ENCODE measurements at places on chromosomes 7 and 10. TPM values are rescaled to one million over a fixed set of nuclear protein-coding genes. Genes with fewer than 3 reads are reported as not detected.

GRCh38 chr10:4301291-4302045, 516.5 kb upstream of the KLF6 start:
- ATAC-seq, result no peak

DNA sequence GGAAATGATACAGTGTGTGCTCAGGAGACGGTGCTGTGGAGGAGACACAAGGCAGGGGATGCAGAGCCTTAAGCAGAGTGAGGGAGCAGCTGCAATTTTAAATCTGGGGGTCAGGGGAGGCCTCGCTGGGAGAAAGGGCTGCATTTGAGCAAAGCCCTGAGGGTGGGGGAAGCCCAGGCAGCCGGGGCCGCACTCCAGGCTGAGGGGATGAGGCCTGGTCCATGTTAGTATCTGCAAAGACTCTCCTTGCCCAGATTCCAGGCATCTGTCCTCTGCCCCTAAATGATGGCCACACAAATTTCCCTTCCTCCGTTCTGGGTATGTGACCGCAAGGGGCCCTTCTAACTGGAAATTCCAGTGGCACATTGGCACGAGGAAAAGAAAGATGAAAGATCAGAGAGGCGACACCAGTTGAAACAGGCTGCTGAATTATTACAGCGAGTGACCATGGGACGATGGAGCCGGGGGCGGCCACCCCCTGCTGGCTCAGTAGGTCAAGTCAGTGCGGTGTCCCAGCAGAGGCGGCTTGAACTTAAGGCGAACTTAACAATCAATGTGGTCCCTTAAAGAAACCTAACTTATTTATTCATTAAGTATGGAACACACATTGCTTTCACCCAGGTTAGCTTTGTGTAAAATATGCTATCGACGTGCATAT, 62.3 kb upstream of the KAT6B start:
- no peak for ATAC-seq

- no peak for ATAC-seq
Measured at GRCh38 chr10:125095228-125095627, 65.1 kb downstream of the CTBP2 start.

DNA sequence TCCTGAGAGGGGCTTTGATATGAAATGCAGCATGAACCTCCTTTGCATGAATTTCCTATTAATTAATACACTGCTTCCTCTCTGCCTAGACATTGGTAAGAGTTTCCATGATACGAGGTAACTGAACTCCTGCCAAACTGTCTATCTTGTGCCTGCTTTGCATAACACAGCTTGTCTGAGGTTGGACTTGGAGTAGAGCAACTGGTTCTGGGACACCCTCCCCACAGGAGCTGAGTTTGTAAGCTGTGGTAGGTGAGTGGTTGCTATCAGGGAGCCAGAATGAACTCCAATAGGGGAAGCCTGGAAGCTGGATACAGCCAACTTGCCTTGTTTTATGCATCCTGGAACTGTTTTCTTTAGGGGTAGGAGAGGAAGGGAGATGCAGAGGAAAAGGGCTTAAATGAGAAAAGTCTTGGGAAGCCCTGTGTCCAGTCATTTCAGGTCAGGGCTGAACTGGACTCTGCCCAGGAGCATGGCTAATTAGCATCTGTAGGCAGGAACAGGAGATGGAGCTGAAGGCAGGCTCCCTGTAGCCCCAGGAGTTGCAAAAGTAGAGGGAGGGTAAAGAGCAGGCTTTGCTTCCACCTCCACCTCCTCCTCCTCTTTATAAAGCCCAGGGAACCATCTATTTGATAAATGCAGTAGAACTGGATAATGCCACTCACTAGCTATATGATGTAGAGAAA, 73.2 kb upstream of the GPR158 start:
- ATAC-seq, result peak; percentile 64

The RTKN2 gene
- 0.87 TPM for total RNA-seq

The EGFR gene
- total RNA-seq, result 2.4 TPM

GRCh38 chr10:62268027-62268398, 631 bp downstream of the RTKN2 start:
- ATAC-seq, result no peak

DNA sequence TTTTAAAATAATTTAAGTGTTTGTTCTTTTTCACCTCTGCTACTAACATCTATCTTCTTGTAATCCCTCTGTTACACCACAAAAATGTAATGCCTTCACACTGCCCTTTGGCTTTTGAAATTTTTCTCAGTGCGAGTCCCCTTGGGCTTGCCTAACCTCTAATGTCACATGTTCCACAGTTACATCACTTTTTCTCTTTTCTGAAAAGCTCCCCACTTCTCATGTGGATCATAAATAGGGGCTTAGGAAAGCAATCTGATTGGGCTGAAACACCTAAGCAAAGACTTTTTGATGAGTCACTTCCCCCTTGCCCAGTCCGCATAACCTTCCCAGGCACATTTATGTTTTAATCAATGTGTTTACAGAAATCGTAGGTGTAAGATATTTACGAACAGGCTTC, 288.2 kb downstream of the IPMK start:
- no peak for ATAC-seq

DNA sequence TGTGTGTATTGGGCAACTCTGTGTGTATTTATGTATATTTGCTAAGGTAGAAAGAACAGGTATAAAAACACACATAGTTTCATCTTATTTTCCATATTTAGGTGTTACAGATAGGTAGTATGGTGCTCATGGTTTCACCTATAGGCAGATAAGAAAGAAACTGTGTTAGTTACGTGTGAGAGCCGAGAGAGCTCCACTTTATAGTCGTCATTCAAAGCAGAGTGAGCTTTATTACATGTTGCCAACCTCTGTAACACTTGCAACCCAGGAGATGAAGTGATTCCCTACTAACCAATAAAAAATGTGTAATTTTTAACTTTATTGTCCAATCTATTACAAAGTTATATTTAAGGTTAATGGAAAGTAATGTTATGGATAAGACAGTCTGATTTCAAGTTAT, 121.3 kb downstream of the AGMO start:
- ATAC-seq, result no peak

- ATAC-seq, result peak; percentile 45
Measured at GRCh38 chr7:8442814-8443304, 9.4 kb downstream of the NXPH1 start.

The CCNY gene
- total RNA-seq, result 30.7 TPM

The SPDYE2 gene
- not detected for total RNA-seq

The C10orf71 gene
- total RNA-seq, result 0.14 TPM

DNA sequence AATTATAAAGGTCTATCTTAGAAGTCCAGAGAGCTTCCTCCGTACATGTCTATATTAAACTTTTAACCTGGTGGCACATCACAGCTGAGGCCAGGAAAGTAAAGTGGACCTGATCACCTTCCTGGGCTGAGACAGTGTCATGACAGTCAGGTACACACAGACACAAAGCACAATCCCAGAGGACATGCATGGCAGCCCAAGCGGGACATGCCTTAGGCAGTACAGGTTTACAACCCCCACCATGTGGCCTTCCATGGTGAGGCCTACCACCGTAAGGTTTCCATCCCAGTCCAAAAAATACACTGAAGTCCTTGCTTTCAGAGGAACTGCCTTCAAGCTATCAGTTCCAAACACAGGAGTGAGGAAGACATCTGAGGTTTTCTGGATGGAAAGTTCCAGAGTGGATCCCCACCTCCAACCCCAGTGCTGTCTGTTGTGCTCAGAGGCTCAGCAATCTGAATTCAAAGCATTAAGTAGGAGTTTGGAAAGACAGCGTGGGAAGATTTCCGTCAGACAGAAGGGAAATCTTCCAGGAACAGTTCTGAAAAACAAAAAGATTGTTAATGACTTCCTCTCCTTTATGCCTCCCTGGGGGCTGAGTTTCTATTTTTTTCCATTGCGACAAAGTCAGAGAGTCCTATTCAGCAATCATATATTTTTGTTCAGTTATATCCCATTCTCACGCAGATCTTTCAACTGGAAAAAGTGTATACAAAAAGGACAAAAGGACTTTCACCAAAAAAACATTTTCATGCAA, 20.1 kb downstream of the IFIT3 start:
- ATAC-seq, result no peak

DNA sequence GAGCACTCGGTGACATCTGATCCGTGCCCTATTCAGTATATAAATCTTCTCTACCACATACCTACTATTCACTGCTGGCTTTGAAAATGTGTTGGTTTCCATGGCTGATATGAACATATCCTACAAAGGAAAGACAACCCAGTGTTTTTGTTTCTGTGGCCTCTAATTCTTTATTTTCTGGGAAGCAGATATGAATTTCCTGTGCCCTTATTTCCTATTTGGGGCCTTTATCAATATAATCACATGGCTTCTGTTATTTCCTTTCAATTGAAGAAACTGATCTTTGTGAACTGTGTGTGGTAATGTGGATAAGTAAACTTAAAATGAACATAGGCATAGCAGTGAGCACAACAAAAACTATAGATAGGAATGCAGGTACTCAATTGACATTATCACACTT, 10.6 kb downstream of the CCNJ start:
- ATAC-seq, result no peak

- no peak for ATAC-seq
Measured at GRCh38 chr10:112744181-112745096, 205.6 kb upstream of the TCF7L2 start.

- no peak for ATAC-seq
Measured at GRCh38 chr10:78301891-78302738, 268.5 kb downstream of the RPS24 start.

DNA sequence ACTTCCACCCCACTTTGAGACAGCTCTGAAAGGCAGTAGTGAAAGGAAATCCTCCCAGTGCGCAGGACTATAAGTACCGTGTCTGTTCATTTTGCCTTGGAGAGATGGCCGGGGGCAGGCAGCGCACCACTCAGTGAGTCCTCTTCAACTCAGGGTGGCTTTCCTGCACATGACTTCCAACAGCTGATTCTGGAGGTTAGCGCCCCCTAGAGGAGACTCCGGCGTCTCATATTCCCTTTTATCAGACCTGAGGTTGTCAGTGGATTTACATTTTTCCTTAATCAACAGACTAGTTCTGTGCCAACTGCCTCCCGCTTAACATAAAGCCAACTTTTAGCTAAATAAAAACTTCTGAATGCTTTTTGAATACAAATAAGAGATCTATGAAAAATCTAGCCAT, 101.0 kb downstream of the HERPUD2 start:
- peak; percentile 48 for ATAC-seq

The ACSM6 gene
- not detected for total RNA-seq

DNA sequence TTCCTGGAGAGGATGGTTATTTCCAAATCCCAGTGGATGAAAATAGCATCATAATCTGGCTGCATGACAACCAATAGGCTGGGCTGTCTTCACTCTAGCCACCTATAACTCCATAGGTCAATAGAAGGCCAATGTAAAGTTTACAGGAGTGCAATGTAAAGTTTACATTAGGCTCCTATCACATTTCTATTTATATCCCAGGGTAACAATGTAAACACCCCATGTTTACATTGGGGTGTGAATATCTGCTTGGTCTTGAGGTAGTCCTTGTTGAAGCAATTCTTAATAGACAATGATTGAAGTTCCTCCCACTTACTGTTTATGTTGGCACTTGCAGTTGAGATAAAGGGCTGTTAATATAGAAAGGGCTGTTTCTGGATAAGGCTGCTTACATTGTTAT, 21.5 kb downstream of the CH25H start:
- ATAC-seq, result no peak

- no peak for ATAC-seq
Measured at GRCh38 chr7:155699180-155699579, 54.7 kb downstream of the RBM33 start.

DNA sequence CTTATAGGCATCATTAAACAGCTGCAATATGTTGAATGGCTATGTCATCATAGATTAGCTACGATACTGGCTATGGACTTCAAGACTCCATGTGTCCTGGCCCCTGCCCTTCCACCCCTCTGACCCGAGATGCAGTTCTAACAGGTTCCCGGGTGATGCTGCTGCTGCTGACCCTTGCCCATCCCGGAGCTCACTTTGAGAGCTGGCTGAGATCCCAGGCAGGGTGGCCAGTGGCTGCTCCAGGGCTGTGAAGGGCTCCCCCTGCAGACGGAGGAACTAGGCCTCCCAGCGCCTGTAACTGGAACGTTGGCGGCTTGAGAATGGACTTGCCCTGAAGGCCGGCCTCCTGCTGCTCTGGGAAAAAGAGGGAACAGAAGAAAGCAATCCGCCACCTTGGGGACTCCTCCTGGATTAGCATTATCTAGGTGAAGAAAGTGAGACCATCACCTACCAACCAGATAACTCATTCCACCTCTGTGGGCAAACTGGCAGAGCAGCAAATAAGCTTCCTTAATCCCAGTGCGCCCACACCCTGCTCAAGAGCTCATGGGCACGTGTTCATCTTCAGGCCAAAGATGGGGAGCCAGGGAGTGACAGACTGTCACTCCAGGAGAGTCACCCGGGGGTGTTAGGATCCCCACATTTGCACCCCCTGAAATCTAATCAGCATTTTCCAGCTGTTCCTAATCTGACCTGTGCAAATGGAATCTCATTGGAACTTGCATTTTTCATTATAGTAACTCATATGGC, 56.8 kb downstream of the PARP12 start:
- no peak for ATAC-seq

DNA sequence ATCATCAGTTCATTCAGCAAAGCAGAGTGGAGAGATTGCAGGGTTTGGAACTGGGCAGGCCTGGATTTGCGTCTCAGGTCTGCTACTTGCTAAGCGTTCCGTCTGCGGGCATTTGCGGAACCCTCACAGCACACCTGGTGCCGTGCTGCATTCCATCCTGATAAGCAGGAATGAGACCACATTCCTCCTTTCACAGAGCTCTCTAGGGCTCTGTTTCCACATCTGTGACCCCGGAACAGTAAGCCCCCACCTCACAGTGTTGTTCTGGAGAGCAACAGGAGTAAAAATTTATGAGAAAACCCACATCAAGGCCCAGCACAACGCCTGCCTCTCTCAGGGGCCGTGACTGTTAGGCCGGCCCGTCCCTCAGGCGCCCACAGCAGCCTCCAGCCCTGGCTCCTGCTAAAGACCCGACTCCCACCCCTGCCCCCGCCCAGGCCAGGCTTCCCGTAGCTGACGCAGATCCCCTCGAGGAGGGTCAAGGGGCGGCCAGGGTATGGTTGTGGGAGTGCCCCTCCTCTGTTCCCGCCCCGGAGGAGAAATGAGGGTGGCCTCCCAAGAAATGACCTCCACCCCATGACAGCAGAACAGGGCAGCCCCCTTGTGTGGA, 128.9 kb downstream of the RGS10 start:
- peak; percentile 66 for ATAC-seq

The PDE6C gene
- 0.31 TPM for total RNA-seq

DNA sequence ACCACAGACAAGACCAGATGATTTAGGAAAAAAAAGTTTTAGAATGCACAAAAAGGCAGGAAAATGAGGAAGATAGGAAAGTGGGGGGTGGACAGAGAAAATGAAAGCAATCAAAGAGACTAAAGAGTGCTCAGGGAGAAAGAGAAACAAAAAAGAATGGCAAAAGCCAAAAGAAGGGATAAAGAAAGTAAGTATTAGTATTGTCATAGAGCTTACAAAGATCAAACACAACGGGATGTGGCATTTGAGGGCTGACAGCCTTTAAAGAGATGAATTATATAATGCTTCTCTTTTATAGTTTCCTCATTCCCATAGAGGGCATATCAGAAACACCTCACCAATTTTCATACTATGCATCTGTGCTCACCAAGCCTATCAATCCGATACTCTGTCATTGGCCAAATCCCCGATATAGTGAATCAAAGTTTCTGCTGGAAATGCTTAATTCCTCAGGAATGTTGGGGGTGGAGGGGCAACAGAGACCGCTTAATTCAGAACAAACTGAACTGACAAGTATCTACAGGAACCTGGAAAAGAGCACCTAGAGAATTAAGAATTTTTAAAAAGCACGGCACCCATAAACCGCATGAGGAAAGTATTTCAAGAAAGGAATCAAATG, 2.7 kb downstream of the COG5 start:
- ATAC-seq, result no peak

The SLC35G1 gene
- total RNA-seq, result 19.9 TPM

- ATAC-seq, result no peak
Measured at GRCh38 chr10:4532467-4532866, 293.5 kb upstream of the AKR1E2 start.

The FAM241B gene
- 25.2 TPM for total RNA-seq

GRCh38 chr7:26714006-26714405, 150.4 kb downstream of the SKAP2 start:
- ATAC-seq, result no peak
